ENCODE measurements at places on chromosomes 5 and 9.

DNA sequence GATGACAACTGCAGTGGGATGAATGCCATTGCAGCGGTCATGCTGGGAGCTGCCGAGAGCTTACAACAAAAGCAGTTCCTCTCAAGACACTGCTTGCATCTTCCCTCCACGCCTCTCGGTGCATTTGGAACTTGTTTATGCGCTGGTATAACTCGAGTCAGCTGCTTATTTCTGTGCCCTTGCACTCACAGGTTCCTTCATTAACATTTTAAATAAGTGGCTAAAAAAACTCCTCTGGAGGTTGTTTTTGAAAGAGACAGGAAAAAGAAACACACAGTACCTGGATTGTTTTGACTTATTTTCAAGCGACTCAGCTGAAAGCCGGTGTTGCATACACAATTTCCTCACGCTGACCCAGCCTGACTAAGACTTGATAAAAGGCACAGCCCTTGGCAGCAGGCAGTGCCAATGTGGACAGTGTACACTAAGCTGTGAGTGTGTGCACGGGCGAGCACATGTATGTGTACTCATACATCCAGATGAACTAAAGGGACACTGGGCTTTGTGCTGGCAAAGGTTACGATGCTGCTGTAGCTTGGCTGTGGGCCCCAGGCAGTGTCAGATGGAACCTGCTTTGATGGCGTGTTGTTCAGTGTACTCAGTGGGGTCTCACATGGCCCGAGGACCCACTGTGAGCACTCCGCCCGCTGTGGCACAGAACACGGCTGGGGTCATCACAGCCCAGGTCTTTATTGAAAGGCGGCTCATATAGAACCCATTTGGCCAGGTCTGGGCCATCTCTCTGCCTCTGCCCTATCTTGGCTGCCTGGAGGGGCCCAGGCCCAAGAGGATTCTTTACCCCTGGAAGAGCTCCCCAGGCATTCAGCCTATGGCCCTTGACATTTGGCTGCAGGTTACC is 92.3 kb downstream of the ANKRD33B start:
- DNase-seq = no peak

DNA sequence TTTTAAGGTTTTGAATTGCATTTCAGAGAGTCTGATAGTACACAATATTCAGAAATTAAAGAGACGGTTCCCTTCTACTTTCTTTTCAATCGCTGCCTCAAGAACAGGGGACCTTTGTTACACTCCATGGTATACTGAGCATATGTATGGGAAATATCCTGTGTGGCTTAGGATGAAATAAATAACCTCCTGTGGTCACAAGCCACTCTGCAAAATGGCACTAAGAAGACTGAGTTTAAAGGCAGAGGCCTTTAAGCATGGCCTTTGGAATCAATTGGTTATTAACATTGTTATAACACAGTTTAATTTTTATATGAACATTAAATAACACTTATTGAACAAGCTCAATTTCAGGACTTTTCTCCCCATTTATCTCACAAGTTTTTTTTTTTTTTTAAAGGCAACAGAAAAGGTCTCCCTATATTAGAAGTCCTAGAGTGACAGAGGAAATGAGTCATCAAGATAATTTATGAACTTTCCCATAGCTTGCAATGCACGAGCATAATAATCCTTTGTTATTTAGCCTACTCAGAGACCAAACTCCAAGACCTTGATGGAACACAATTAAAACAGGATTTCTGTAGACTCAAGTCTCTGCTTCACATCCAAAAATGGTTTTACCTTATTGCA is 341.9 kb downstream of the TMEM167A start:
- DNase-seq = no peak

DNA sequence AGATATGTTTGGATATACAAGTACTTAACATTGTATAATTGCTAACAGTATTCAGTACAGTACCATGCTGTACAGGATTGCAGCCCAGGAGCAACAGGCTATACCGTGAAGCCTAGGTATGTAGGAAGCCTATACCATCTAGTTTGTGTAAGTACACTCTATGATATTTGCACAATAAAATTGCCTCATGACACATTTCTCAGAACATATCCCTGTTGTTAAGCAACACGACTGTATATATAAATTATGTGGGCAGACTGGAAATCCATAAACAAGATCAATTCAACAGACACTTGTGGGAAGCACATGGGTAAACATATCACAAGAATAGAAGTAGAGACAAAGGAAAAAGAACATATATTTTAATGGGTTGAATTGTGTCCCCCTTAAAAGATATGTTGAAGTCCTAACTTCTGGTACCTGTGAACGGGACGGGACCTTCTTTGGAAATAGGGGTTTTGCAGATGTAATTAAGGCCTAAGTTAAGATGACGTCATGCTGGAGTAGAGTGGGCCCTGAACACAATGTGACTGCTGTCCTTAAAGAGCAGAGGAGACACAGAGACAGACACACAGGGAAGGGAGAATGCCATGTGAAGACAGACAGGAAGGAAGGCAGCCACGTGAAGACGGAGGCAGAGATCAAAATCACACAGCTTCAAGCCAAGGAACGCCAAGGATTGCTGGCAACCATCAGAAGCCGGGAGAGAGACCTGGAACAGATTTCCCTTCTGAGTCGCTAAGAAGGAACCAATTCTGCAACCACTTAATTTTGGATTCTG is 76.3 kb downstream of the SCAI start:
- no peak for DNase-seq

- no peak for DNase-seq
Observed at GRCh38 chr5:127331890-127332649, 41.5 kb downstream of the MEGF10 start.

- DNase-seq = no peak
Observed at GRCh38 chr5:149561848-149562247, 10.6 kb upstream of the CSNK1A1 start.

DNA sequence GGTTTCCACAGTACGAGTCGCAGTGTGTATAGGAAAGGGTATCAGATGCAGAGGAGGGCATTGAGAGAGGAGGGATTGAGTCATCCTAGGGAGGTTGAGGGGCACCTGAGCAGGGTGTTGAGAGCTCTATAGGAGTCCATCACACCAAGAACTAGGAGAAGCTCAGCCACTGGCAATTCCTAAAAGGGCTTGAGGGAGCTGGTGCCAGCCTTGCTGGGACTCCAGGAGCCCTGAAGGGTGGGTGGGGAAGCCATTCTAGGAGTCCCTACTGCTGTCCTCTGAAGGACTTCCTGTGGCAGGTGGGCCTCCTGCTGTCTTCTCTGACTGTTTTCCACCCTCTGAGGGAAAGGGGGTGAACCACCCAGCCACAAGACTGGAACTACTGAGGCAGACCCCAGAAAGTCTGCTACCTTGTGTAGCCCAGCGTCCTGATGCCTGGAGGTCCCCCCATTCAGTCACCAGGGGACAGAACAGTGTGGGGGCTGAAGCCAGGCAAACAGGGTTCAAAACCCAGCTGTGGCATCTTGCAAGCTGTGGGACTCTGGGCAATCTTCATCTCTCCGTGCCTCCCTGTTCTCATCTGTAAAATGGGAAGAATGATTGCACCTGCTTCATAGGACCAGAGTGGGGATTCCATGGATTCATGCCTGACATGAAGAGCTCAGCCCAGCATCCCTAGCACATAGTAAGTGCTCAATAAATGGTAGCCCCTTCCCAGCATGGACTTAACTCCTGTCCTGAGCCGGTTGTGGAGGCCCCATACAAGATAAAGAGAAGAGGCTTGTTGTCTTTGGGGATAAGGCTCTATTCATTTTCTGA is 149.5 kb downstream of the C9orf50 start:
- DNase-seq = no peak

- DNase-seq = peak; percentile 90
Observed at GRCh38 chr5:127959152-127959764, 124.3 kb upstream of the SLC12A2 start.

GRCh38 chr9:130039528-130040147 is 3.4 kb downstream of the FNBP1 start:
- DNase-seq = peak; percentile 41

DNA sequence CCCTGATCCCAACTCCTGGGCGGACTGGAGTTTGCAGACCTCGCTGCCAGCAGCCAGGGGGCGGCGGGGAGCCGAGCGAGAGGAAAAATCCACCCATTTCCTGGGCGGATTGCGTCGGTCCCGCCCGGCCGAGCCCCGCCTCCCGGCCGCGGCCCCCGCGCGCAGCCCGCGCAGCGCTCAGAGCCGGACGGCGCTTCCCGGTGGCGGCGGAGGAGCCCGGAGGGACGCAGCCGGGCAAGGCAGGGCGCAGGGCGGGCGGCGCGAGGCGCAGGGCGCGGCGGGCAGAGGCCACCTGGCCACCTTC is at the start of gene OLFM1:
OLFM1 (plus strand) TSS at position 180 of the 304 bp plus-strand sequence. CDS start 322 bp downstream, outside the sequence.
- peak; percentile 43 for DNase-seq

- no peak for DNase-seq
Observed at GRCh38 chr9:98886691-98887229, 56.9 kb upstream of the COL15A1 start.

DNA sequence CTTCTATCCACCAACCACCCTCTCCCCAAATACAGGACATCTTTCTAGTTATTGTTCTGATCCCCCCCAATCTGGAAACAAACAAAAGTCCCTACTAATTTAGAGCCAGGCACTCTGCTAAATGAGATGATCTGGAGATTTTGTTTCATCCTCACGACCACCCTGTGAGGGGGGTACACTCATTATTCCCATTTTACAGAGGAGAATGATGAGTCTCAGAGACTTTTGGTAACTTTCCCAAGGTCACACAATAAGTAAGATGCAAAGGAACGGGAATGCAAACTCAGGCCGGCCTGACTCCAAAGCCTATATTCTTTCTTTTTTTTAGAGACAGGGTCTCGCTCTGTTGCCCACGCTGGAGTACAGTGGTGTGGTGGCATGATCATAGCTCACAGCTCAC is 9.4 kb downstream of the PDGFRB start:
- DNase-seq = no peak

DNA sequence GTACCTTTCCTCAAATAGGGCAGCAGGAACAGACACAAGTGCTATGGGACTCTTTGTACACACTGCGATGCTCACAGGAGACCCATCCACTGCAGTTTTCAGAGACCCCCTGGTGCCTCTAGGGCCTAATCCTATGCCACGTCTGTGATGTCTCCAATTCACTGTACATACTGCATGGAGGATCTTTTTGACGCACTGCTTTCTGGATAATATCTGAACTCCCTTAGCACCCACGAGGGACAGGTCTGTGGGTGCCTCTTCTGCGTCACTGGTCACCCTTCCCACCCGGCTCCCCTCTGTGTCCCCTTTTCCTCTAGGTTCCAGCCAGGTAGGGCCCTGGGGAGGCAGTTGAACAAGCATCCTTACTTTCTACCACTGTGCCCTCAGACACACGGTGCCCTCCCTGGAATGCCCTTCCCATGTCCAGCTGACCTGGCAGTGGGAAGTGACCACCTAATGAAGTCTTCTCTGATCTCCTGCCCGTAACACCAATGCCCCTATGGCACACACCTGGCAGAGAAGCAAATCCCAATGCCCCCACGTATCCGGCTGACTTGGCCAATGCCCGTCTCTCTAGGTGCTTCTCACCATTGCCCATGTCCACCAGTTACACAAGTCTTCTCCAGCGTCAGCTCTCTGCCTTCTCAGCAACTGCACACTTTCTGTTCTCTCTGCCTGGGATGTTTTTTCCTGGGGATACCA is 41.5 kb downstream of the FOXI1 start:
- DNase-seq = no peak

GRCh38 chr5:157561110-157561509 is 14.5 kb downstream of the ADAM19 start:
- no peak for DNase-seq

- DNase-seq = no peak
Observed at GRCh38 chr9:134010310-134011173, 14.7 kb upstream of the BRD3OS start.

- DNase-seq = no peak
Observed at GRCh38 chr9:114164191-114164794, 9.0 kb downstream of the COL27A1 start.

- no peak for DNase-seq
Observed at GRCh38 chr5:174589011-174589410, 135.4 kb upstream of the MSX2 start.

GRCh38 chr9:77472646-77473045 is 175.5 kb downstream of the GNA14 start:
- DNase-seq = no peak

DNA sequence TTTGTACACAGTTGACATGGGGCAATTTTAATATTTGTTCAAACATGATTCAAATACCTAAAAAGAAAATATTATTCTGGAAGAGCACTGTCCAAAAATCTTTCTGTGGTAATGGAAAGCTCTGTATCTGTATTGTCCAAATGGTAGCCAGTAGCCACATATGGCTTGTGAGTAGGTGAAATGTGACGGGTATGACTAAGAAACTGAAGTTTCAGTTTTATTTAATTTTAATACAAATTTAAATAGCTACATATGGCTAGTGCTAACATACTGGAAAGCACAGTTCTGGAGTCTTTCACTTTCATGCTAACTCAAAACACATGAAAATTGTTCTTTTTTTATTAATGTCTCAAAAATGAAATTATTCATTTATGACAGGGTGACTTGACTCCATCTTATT is 132.6 kb downstream of the PLK2 start:
- no peak for DNase-seq

- no peak for DNase-seq
Observed at GRCh38 chr9:29439961-29440360, 1866.7 kb upstream of the C9orf72 start.

GRCh38 chr9:132235894-132236661 is 74.2 kb downstream of the NTNG2 start:
- peak; percentile 72 for DNase-seq

DNA sequence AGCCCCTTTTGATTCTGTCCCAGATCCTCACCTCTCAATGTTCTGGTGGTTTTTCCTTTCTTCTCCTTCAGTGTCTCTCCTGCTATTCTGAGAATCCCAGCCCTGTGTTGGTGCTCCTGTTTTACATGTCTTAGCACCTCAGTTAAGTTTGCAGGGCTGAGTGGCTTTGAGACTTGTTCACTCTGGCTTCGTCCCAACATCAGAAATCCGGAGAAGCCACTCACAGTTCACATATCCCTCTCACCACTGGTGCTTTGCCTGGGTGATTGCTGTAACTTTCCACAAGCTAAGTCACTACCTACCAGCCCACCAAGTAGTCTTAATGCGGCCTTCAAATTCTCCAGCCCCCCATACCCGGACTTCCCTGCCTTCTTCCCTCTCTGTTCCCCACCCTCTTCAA is 40.2 kb downstream of the CYFIP2 start:
- no peak for DNase-seq

GRCh38 chr5:66443462-66444130 is 152.6 kb upstream of the MAST4 start:
- no peak for DNase-seq
